Suppressor macrophage treated with lipopolysaccharide for 1 hour (primary cell): ENCODE measurements at places on chromosomes 13 and 19.

DNA sequence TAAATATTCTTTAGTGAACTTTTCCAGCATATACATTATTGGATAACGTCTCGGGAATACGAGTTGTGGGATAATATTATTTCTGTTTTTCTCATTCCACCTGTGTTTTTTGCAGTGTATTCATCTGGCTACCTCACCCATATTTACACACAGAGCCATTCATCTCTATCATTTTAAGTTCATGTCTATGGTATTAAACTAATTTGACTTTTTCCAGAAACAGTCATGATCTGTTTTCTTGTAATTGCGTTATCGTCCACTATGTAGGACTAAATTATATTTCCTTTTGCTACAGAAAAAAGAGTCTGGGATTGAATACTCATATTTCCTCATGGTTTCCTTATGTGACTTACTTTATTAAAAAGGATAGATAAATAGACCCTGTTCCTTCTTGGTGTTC is 2.7 kb downstream of the ATP11A start:
- no peak for DNase-seq

- DNase-seq: no peak
Measured at GRCh38 chr13:107258599-107259187, 690.8 kb upstream of the ARGLU1 start.

GRCh38 chr13:81051873-81052272 is 710.9 kb upstream of the SPRY2 start:
- no peak for DNase-seq

- DNase-seq: no peak
Measured at GRCh38 chr19:15944401-15944800, 4.4 kb upstream of the OR10H4 start.

DNA sequence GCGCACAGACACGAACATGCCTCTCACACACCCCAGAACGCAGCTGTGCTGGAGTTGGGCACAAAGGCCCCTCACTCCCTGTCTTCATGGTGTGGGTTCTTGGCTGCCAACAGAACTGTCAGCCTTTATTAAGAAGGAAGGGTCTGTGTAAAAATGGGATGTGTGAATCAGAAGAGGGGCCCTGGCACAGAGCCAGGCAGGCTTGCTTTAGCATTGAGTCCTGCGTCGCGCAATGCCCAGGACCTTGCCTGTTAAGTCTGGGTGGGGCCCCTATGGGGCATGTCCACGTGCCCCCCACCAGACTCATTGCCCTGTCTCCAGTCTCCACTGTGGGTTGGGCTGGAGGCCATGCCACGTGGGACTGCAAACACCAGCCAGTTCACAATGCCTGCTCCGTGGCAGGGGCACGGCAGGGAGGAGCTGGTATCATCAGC is 84.8 kb downstream of the SLC7A1 start:
- DNase-seq: no peak

DNA sequence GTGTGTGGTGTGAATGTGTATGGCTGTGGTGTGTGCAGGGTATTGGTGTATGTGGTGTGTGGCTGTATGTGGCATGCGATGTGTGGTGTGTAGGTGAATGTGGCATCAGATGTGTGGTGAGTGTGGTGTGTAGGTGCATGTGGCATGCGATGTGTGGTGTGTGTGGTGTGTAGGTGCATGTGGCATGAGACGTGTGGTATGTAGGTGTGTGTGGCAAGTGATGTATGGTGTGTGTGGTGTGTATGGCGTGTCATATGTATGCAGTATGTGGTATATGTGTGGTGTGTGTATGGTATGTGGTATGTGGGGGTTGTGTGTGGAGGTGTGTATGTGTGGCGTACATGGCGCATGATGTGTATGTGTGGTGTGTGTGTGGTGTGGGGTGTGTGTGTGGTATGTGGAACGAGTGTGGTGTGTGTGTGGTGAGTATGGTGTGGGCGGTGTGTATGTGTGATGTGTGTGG is 63.4 kb downstream of the PEPD start:
- no peak for DNase-seq

GRCh38 chr13:103931331-103931845 is 865.2 kb upstream of the SLC10A2 start:
- no peak for DNase-seq

- DNase-seq: no peak
Measured at GRCh38 chr19:54434112-54434872, 14.7 kb upstream of the LENG8 start.

- DNase-seq: no peak
Measured at GRCh38 chr13:26255115-26255514, 1.2 kb downstream of the CDK8 start.

- no peak for DNase-seq
Measured at GRCh38 chr13:32977321-32977720, 38.9 kb upstream of the KL start.

DNA sequence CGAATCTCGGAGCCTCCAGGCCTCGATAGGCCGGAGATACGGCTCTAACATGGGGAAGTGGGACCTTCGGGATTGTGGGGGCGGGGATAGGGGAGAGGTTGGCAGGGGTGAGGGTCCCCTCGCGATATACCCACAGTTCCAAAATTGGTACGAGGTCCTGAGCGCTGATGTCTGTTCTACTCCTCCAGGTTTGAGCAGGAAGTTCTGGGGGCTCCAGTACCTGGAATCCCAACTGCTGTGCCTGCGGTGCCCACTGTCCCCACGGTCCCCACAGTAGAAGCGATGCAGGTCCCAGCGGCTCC is 447 bp downstream of the RBM42 start:
- DNase-seq: no peak
